ENCODE measurements at places on chromosomes 12 and 14.

DNA sequence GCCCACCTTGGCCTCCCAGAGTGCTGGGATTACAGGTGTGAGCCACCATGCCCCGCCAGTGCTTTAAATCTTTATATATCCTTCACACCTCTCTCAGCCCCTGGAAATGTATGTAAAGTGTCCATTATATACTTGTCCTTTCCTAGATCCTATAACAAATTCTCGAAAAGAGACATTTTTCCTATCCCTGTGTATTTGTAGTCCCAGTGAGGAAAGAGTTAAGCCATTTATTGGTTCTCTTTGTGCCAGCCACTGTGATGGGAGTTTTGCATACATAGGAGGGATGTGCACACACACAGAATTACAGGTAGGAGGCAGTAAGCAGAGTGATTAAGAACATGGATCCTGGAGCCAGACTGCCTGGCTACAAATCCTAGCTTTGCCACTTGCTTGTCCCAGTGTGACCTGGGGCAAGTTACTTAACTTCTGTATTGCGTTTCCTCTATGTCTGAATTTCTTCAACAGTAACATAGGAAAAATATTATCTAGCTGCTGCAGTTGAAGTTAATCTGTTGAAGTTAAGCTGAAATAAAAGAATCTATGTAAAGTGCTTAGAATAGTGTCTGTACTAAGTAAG lies 2.1 kb upstream of the RABGGTA start:
- DNase-seq: no peak

- no peak for DNase-seq
Measured at GRCh38 chr14:24139272-24139934, 2.0 kb downstream of the EMC9 start.

- no peak for DNase-seq
Measured at GRCh38 chr12:89244536-89244935, 107.8 kb downstream of the DUSP6 start.

- DNase-seq: no peak
Measured at GRCh38 chr14:71498212-71498611, 434.0 kb upstream of the RGS6 start.

GRCh38 chr14:102909911-102910310 lies 12.6 kb upstream of the AMN start:
- DNase-seq: no peak

All from activated CD4-positive, alpha-beta T cell treated with anti-CD3 and anti-CD28 coated beads, Interleukin-2, amount 50 U/mL, for 4 hours (primary cell).